ENCODE measurements at places on chromosomes 4 and X.

DNA sequence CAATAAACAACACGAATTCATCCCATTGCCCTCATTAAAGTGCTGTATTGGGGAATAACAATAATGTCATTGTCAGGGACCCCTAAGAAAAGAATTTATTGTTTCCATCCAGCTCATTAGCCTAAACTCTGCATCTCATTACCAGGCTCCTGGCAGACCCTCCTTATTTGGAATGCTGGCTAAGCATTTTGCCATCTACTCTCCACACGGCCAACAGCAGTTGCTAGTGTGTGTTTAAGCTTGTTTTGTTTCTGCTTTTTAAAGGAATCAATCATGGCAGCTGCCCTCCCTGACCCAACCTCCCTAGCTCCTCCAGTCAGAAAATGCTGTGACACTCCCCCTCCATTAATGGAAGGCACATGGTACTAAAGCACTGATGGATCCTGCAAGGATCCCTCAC is 43.5 kb downstream of the GATB start:
- no peak for DNase-seq

DNA sequence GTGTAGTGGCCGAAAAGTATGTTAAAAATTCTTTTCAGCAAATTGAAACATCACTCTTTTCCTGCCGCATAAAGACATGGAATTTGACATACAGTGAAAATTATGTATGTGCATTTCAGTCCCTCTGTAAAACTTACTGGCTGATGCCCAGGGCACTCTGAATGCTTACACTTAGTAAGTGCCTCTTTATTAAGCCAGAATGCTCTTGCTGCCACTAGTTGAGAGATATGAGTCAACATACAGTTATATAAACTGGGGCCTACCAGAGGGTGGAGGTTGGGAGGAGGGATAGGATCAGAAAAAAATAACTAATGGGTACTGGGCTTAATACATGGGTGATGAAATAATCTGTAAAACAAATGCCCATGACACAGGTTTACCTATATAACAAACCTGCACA is 38.1 kb upstream of the TRPC5 start:
- no peak for DNase-seq

GRCh38 chr4:119750771-119751170 is 122.2 kb upstream of the PDE5A start:
- DNase-seq, result no peak

- no peak for DNase-seq
Measured at GRCh38 chrX:49066278-49066677, 7.5 kb downstream of the CCDC120 start.

- DNase-seq, result no peak
Measured at GRCh38 chrX:51026862-51027261, 116.3 kb downstream of the BMP15 start.

Measured in activated CD8-positive, alpha-beta memory T cell treated with anti-CD3 and anti-CD28 coated beads for 1 hour (primary cell).